ENCODE measurements at places on chromosomes 6 and 20.

- peak; percentile 48 for DNase-seq
Observed at GRCh38 chr6:90411292-90411781, 114.7 kb upstream of the BACH2 start.

DNA sequence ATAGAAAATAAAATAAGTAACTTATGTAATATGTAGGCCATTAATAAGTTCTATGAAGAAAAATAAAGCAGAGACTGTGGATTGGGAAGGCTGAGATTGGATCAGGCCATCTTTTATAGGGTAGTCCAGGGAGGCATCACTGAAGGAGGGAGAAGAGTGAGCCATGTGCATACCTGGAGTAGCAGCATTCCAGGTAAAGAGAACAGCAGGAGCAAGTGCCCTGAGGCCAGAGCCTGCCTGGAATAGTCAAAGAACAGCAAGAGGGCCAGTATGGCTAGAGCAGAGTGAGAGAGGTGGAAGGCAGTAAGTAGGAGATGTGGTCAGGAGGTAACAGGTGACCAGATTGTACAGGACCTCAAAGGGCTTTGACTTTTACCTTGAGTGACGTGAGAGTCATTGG, 112.1 kb downstream of the EPM2A start:
- no peak for DNase-seq

DNA sequence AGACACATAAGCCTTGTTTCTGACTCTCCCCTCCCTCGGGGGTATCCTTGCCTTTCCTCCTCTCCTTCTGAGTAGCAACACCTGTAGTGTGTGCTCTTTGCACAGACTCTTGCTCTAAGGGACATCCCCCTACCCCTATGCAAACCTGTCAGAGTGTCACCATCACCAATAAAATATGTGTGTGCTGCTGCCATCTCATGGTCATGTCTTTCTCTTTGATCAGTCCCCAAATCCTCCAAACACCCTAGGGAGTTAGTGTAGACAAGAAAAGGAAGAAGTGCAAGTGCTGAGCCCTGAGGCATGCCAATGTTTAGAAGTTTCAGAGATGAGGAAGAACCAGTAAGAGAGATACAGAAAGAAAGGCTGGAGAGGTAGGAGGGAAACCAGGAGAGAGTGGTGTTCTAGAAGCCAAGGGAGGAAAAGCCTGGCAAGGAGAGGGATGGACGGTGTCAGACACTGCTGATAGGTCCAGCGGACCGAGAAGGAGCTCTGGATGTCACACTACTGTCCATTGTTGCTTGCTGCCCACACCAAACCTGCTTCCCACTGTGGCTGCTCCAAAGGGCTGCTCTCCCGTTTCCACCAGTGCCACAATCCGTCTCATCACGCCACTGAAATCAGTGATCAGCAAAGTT, 16.4 kb downstream of the TRMT6 start:
- no peak for DNase-seq

GRCh38 chr6:34859951-34860350, 27.9 kb downstream of the TAF11 start:
- DNase-seq: no peak

DNA sequence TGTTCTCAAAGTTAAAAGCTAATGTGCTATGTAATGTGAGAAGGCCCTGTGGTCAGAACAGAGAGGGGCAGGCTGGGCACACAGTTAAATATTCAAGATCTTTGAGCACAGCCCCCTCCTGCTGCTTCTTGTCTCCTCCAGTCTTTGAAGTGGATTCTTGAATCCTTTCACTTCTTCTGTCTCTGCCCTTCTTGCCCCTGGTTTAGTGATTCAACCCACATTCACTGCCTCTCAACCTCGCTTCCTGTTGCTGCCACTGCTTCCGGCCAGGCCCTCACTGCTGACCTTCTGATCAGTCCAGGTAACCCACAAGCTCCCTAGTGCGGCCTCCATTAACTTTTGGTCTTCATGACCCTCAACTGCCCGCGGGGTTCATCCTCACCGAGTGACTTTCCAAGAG, 417.3 kb upstream of the NOX3 start:
- no peak for DNase-seq

GRCh38 chr6:167422934-167423333, 98.0 kb downstream of the TTLL2 start:
- DNase-seq: no peak

- no peak for DNase-seq
Observed at GRCh38 chr20:40961686-40962640, 66.7 kb upstream of the TOP1 start.

GRCh38 chr6:160424256-160424655, 76.1 kb downstream of the SLC22A3 start:
- no peak for DNase-seq

GRCh38 chr6:111530218-111530617, 47.2 kb upstream of the REV3L start:
- no peak for DNase-seq

DNA sequence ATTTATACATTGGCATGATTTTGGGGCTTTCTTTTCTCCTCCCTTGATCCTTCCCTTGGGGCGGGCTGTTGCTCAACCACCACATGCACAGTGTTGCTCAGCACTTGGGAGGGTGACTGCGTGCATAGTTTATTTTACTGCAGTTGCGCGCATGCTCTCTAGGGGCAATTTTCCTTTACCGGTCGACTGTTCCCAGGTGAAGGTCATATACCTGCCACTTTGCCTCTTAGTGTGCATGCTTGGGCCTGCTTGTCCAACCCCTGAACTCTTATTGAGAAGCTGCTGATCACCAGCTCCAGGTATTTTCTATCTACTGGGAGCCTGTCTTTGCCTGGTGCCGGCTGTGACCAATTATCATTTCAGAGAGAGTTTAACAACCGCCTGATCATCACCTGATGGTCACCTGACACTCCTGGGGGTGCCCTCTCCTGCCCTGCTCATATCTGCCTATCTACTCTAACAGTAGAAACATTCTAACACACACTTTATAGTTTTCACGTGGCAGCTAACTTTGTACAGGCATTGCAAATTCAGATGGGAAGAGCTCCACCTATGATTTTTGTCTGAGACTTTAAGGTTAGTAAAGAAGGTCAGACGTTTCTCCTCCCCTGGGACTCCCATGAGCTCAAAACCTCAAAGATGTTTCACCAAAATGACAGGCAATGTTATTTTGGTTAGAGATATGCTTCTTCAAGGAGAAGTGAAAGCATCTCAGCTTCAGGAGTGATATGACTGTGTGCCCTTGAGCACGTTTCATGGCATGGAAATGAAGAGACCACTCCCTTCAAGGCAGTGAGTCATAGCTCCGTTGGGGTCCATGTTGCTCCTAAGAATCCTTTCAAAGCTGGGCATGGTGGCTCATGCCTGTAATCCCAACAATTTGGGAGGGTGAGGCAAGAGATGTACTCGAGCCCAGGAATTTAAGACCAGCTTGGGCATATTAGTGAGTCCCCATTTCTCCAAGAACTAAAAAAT, 227.5 kb upstream of the MYLIP start:
- DNase-seq: no peak

- no peak for DNase-seq
Observed at GRCh38 chr20:41643504-41643938, 25.3 kb upstream of the CHD6 start.

- no peak for DNase-seq
Observed at GRCh38 chr20:57361517-57361916, 10.5 kb downstream of the RAE1 start.

DNA sequence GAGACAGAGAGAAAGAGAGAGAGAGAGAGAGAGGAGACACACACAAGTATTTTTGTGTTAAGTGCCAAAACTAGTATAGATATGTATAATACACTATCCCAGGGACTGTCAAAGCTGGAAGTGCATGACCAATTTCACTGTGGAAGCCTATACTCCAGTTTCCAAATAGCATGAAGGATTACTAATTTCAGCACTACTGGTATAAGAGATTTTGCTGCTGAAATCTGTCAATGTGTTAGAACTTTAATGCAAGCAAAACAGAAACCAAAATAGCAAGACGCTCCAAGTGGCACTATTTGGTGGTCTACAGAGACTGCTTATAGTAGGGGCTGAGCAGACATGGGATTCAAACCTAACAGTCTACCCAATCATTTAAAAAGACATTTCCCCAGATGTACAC, 284.8 kb downstream of the BTBD9 start:
- DNase-seq: no peak

- no peak for DNase-seq
Observed at GRCh38 chr6:105867277-105867676, 218.9 kb upstream of the PRDM1 start.

DNA sequence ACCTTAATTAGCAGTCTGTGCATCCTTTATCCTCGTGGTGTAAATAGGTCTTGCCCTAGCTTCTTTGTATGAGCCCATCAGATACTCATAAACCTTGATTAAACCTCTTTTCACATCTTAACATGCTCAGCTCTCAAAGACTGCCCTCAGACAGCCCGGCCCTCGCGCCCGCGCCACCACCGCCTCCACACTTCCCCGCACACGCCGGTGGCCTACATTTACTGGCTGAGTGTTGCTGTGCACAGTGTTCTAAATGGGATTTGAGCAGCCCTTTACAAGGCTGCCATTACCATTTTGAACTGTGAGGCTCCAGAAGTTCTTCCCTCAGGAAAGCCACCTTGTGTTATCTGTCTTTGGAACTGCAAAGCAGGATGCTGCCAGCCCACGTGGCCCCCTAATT, 63.0 kb upstream of the INSM1 start:
- no peak for DNase-seq

- no peak for DNase-seq
Observed at GRCh38 chr6:33490198-33490597, 35.8 kb downstream of the ZBTB9 start.

DNA sequence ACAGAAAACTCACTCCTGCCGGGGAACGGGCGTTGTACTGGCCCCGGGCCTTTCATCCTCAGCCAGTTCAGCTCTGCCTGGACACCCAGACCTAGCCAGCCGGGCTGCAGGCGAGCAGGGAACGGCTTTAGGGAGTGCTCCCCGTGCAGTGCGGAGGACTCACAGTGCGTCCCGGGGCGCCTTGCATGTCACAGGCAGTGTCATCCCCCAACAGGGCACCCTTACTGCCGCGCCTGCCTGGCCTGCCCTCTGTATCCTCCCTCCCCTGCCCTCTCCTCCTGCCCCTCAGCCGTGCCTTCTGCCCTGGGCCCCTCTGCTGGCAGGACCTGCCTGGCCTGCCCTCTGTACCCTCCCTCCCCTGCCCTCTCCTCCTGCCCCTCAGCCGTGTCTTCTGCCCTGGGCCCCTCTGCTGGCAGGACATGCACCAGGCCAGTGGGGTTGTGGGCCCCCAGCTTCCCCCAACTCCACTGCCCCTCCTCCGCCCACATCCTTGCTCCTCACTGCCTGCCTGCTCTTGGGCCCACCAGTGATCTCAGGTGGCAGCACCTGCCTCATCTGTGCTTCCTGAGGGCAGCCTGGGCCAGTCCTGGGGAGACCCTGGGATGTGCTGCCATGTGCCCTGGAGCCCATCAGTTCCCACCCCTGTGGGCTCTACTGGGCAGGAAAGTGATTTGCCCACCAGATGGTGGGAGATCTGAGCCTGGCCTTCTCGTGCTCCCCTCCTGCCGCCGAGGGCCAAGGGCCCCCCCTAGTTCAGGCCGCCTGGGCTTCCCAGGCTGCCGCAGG, 43.0 kb downstream of the PYGB start:
- no peak for DNase-seq

DNA sequence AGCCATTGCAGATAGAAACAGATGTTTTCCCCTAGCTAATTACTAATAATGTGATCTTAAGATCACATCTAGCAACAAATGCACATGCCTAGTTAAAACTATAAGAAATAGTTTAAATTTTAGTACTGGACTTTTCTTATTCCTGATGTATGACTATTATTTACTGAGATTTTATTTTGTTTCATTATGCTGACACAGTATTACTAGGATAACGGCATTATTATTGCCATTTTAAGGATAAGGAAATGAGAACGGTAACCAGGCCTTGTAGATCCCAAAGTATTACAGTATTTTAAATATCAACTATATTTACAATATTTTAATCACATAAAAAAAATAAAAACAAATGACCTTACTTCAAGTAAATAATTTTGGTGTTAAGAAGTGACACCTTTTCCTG, 240.3 kb downstream of the ADGRB3 start:
- no peak for DNase-seq

DNA sequence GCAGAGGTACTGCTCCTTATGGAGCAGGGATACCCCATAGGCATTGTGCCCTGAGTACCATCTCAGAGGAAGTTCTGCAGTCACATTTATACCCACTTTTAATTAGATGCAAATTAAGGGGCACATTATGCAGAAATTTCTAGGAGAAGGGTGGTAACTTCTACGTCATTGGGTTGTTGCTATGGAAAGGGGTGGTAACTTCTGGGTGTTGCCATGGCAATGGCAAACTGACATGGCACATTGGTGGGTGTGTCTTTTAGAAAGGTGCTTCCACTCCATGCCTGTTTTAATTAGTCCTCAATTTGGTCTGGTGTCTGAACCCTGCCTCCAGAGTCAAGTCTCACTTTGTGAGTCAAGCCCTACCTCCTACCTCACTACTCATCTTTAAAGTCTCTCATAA, 42.0 kb downstream of the RSPO3 start:
- no peak for DNase-seq

GRCh38 chr6:71035871-71036270, 79.0 kb upstream of the B3GAT2 start:
- DNase-seq: no peak

- no peak for DNase-seq
Observed at GRCh38 chr20:1876217-1876921, 18.8 kb upstream of the SIRPA start.

DNA sequence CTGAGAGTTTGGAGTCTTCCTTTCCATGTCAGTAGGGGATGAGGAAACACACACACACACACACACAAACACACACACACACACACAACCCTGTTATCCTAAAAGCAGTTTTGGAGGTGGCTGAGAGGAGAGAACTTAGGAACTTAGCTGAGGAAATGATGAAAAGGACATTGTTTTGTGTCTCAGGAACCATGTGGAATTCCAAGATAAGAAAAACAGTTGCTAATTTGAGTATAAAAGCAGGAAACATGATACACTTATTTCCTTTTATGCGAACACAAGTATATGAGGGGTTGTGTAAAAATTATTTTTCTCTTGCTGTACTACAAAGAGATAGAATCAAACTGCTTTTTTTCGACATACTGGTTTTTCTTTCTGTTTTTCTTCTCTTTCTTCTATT, at the start of gene MYCT1:
MYCT1 (plus strand) TSS at position 264 of the 400 bp plus-strand sequence; CDS start at position 270, 6 bp downstream.
- DNase-seq: no peak

- no peak for DNase-seq
Observed at GRCh38 chr6:140061110-140062042, 686.9 kb upstream of the CITED2 start.

- DNase-seq: no peak
Observed at GRCh38 chr6:11414176-11414963, 123.2 kb upstream of the TMEM170B start.

DNA sequence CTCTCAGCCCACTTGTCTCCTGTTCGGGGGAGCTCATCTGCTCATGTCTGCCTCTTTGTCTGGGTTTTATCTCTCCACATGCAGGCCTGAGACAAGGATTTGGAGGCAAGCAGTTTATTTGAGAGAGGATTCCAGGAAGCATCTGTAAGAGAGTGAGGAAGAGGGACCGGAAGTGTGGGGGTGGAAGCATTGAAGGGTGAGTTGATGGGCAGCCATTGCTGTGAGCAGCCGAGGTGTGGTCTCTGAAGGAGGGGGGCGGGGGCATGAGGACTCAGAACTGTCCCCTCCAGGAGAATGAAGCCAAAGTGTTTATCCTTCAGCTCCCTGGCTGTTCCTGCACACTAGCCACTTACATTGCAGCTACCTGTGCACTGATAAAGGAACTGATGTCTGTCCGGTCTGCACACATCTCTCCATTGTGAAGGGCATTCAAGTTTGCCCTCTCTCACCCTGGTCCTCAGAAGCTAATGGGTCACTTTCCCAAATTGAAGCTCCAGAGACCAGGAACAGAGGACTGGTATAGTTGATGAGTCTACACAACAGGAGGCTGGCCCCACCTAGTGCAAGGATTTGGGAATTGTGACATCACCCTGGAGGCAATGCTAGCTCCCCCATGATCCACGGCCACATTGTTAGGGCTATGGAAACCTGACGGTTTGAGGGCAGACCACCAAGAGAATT, 100.5 kb upstream of the FOXA2 start:
- no peak for DNase-seq

Measured in activated T-cell treated with anti-CD3 and anti-CD28 coated beads, Interleukin-2, amount 50 U/mL, for 1 hour (primary cell).